ENCODE measurements at places on chromosomes 7 and 10.

DNA sequence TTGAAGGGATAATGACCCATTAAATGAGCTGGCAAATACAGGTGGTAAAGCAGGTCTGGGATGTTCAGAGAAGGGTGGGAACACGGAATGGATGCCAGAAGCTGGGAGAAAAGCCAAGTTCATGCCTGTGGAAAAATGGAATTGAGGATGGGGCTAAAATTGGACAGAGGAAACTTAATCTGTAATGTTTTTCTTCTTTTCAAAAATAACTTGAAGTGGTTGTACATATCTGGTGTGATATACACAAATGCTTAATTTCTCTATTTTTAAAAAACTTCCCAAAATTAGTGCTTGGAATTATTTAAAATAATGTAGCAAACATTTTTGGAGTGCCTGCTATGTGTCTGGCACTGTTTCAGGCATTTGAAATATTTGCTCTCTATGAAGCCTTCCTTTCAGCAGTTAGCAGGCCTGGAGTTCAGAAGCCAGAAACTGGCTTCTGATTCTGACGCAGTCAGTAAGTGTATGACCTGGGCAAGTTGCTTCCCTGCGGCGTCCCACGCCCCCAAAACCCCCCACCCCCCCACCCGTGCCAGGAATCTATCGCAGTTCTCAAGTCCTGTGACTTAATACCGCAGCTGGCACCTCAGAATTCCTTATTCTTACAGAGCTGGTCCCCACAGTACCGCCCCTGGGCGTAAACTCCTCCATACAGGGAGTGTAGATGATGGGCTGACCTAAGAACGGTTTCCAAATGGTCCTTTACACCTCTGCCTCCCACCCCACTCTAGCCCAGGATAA is 828 bp upstream of the MALSU1 start:
- no peak for DNase-seq

GRCh38 chr10:95332666-95333249 is 42.0 kb upstream of the PDLIM1 start:
- no peak for DNase-seq

DNA sequence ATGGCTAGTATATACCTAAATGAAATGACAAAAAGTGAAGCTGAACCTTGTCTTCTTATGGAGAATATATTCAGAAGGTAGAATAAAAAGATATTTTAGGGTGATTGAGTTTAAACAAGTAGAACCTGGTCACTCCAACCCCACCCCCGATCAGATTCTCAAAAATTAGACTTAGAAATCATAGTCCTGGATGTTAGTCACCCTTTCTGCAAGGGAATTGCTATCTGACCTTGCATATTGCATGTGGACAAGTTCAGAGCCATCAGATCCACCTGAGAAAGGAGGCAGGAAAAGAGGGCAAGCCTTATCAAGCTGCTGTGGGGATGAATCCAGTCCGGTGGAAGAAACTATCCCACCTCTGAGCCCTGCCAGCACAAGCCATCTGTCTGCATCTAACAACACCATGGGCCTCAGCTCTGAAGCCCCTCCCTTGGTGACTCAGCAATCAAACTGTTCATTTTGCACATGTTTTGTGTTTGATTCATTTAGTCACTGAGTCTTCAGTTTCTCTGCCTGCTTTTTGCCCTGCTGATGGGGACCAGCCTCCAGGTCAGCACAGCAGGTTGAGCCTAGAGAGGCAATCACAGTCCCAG is 727.3 kb downstream of the AUTS2 start:
- DNase-seq = peak; percentile 25

- DNase-seq = no peak
Measured at GRCh38 chr7:41437257-41438196, 265.4 kb downstream of the INHBA start.

- no peak for DNase-seq
Measured at GRCh38 chr7:741850-742249, 14.8 kb upstream of the PRKAR1B start.

GRCh38 chr7:88759230-88760135 is at the start of gene ZNF804B:
TSS of gene ZNF804B (plus strand) at chr7:88759700. CDS start at chr7:88759977, 277 bp downstream.
- DNase-seq = no peak

GRCh38 chr10:98349508-98349922 is 65.5 kb downstream of the PYROXD2 start:
- no peak for DNase-seq

- DNase-seq = no peak
Measured at GRCh38 chr7:88300401-88300945, 6.2 kb downstream of the STEAP4 start.

DNA sequence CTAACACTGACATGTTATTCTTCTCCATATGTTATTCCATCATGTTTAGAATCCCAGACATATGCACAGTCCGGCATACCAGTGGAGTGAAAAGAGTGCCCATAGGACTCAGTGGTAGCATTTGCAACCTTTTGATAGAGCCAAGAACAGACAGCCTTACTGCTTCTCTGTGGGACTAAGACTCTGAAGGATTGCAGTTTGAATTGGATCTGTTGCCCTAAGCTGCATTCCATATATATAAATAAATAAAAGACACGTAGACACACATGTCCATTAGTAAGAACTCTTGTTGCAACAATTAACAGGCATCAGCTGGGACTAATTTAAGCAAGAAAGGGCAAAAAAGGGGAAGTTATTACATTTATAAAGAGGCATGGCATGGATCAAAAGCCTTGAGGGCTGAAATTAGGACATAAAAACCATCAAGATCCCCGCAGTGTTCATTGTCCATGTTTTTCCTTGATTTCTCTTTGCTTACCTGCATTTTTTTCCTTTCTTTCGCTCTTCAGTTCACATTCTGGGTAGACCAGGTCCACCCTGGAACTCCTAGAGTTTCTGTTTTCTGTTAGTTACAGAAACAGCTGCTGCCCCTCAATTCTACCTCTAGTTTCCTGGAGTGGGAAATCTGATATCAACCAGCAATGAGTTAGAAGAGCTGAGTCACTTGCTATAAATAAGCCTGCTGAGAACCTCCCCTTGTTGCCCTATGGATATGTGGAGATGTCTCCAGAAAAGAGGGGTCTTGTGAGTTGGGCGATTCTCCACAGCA is 132.4 kb downstream of the SORCS1 start:
- DNase-seq = no peak

GRCh38 chr10:124009231-124010015 is 84.0 kb downstream of the CHST15 start:
- DNase-seq = no peak

DNA sequence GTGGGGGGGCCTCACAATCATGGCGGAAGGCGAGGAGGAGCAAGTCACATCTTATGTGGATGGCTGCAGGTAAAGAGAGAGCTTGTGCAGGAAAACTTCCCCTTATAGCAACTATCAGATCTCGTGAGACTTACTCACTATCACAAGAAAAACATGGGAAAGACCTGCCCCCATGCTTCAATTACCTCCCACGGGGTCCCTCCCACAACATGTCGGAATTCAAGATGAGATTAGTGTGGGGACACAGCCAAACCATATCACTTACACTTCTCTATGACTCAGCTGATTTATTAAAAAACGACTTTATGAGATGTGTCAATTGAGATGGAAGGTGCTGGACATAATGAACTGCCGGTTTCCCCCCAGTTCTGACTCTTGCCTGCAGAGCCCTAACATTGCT is 23.8 kb upstream of the CHN2 start:
- no peak for DNase-seq

DNA sequence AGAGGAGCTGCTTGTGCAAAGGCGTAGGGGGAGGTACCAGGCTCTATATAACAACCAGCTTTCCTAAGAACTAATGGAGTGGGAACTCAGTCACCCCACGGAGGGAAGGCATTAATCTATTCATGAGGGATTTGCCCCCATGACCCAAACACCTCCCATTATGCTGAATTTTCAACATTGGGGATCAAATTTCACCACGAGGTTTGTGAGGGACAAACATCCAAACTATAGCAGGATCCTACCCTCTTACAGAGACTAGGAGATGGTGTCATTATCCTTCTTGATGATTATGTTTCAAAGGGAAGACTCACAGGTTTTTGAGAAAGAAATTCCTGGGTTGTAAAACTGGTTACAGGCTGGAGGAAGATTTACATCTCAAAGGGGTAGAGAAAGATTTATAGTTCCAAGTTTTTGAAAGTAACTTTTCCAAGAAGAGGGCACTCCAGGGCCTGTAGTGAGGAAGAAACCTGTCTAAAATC is 295.0 kb upstream of the DKK1 start:
- no peak for DNase-seq
